GM03348 (cell line): ENCODE measurements at places on chromosomes 1 and 21.

GRCh38 chr21:45110873-45111624 is 36.7 kb downstream of the ADARB1 start:
- DNase-seq: no peak

DNA sequence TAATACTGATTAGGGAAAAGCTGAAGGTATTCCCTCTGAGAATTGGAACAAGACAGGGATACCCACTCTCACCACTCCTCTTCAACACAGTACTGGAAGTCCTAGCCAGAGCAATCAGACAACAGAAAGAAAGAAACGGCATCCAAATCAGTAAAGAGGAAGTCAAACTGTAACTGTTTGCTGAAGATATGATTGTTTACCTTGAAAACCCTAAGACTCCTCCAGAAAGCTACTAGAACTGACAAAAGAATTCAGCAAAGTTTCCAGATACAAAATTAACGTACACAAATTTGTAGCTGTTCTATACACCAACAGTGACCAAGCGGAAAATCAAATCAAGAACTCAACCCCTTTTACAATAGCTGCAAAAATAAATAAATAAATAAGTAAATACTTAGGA is 78.6 kb downstream of the EXTL2 start:
- no peak for DNase-seq

DNA sequence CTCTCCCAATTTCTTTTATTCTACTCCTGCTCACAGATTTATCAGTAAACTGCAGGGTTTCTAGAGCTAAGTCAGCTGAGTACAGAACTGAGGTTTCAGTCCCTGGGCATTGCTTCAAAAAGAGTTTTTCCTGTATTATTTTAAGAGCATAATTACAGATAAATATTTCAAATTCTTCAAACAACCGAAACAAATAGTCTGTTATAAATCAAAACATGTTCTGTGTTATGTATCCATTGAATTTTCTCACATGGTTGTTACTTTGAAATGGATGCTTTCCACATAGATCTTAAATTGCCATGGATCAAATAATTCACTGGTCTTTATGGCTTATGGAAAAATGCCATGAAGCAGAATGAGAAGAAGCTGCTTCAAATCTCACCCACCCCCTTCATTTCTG is 64.5 kb downstream of the LRRC8C start:
- no peak for DNase-seq

GRCh38 chr1:6623269-6623965 is 1.3 kb upstream of the THAP3 start:
- no peak for DNase-seq

- no peak for DNase-seq
These were observed 288.4 kb upstream of the PRMT6 start for GRCh38 chr1:106768077-106768476.

DNA sequence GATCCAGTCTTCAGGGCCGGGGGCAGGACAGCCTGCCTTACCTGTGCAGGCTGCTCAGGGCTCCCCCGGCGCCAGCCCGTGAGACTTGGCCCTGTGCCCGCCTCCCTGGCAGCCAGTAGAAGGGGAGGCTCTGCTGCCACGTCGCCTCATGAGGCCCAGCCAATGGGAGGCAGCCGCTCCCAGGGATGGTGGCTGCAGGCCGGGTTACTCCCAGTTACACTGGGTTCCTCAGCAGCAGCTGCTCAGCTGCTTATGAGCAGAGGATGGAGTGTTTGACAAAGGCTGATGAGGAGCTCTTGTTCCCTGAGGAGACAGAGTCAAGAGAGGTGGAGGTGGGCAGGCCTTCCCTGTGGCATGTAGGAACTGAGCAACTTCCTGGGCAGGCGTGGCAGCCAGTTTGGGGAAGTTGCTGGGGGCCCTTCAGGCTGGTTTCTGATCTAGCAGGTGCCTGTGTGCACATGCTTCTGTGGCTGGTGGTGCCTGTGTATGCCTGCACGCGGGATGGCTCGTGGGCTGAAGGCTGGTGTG is 5.5 kb downstream of the MFSD2A start:
- DNase-seq: no peak

- no peak for DNase-seq
These were observed 291.8 kb upstream of the CAMK1G start for GRCh38 chr1:209291715-209292114.

DNA sequence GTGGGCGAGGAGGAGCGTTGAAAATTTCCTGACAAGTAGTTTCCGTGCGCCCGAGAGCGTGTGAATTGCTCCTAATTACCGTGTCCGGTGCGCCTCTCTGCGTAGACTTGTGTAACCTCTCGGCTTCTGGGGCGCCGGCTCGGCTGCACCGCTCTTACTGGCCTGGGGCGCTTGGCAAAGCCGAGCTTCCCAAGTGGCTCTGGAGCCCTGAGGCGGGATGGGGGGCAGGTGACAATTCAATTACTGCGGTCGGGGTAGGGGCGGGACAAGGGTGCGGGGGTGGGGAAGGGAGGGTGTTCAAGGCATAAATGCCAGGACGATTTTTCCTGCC is 392 bp upstream of the DMRTA2 start:
- DNase-seq: no peak

DNA sequence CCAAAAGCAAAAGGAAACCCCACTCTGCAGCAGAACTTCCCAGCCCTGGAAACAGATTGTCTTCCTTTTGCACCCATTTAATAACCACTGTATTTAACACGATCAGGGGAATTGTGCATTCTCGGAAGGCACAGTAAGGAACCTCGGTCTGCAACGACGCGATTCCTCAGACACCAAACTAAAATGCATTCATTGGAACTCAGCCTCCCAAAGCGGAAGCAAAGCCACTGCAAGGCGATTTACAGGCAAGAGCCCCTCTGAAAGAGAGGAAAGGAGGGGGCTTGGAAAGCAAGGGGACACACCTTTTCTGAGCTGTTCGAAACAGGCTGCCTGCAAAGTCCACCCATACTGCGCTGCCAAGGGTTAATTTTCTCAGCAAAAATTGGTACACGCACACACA is 297.7 kb downstream of the OMA1 start:
- no peak for DNase-seq

DNA sequence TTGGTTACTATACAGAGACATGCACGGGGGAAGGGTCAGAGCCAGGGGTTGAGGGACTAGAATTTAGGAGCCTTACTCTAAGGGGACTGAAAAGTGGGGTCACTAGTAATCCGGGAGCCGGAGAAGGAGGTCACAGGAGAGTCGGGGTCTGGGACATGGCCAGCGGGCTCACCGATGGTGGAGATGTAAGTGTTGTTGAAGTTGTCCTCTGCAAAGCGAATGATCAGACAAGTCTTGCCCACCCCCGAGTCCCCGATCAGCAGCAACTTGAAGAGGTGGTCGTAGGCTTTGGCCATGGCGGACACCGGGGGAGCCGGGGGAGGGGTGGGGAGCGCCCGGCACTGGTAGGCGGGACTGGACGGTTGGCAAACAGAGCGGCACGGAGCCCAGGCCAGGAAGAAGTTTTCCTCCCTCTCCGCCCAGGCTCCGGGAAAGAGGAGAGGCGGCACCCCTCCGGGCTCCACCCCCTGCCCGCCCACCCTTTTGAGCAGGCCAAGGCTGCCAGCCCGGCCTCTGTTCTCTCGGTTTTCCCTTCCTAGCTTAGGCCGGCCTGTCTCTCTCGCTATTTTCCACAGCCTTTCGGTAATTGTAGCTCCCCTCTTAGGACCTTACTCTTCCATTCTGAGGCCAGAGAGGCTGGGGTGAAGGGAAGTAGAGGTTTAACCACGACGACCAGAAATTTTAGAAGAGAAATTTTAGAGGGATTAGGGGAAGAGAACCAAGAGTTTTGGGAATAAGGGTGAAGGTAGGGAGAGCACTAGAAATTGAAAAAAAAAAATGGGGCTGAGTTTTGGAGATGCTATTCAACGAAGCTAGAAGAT is at the start of gene RAB13:
TSS of gene RAB13 (minus strand) at position 399 of the 821 bp plus-strand sequence. CDS start at position 296, 103 bp downstream.
- peak; percentile 93 for DNase-seq

- DNase-seq: no peak
These were observed 3.0 kb upstream of the SUCO start for GRCh38 chr1:172530000-172530399.

DNA sequence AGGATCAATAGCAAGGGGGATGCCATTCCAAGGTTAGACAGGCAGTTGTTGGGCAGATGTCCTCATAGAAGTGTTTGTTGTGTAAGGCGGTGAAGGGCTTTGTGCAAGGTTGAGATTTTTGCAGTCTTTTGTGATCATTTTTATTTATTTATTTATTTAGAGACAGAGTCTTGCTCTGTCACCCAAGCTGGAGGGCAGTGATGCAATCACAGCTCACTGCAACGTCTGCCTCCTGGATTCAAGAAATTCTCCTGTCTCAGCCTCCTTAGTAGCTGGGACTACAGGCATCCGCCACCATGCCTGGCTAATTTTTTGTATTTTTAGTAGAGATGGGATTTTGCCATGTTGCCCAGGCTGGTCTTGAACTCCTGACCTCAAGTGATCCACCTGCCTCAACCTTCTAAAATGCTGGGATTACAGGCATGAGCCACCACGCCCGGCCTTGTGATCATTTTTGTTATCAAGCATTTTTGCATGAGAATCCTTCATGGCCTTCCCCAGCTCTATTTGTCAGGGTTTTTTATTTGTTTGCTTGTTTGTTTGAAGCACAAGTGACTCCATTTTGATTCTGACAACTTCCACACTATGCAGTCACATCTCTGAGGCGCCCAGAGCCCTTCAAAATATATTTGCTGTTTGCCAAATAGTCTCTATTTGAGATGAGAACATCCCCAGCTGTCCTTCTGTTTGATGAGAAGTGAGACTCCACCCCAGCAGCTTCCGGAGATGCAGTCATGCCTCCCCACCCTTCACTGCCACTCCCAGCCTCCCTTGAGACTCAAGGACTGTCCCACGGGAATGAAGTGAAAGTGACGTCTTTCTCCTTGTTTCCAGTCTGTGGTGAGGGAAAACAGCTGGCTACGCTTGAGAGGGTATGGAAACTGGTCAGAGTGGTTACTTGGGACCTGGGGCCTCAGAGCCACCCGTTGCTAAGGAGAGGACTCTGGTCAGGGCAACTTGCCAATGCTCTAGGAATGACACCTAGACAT is 38.0 kb downstream of the TMEM50B start:
- DNase-seq: peak; percentile 77
